ENCODE measurements at places on chromosomes 2 and 18.

DNA sequence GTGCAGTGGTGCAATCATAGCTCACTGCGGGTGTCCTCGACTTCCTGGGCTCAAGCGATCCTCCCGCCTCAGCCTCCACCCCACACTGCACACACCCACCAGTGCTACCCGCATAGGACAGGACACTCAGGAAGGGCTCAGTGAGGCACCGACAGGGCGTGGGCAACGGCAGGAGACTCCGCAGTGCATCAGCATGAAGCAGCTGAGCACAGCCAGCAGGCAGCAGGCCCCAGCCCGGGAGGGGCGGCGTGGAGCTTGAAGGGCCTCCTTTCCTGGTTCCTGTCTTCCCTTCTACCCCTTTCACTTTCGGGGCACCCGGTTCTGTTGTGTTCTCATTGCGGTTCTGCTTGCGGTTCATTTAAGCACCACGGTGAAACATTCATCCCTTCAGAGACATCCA, 89.8 kb downstream of the ZNF516 start:
- no peak for DNase-seq

GRCh38 chr2:204972606-204973336, 427.5 kb downstream of the PARD3B start:
- no peak for DNase-seq

GRCh38 chr2:141720476-141720875, 410.3 kb downstream of the LRP1B start:
- no peak for DNase-seq

DNA sequence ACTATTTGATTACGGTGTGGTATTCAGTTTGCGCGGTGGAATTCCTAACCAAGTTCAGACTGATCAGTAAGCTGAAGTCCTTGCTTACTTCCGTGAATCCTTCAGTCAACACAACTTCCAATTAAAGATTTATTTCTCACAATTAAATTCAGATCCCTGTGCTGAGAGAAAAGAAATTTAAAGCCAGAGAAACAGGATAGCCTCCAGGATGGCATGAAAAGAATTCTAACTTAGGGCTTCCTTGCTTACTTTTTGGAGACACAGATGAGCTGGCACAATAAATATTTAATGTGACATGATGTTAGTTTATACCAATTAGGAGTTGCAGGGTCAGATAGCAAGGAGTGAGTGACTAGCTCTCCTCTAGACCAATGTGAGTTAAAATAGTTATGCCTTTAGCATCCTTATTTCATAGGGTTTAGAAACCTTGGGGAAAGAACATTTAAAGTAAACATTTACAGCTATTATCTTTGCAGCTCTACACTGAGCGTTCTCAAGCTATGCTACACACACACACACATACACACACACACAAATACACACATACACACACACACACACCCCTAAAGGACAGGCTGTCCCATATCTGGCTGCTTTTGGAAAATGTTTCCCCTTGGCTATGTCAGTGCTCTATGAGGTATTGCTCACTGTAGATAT, 151.0 kb downstream of the TRIB2 start:
- DNase-seq: no peak

GRCh38 chr2:1708476-1709334, 35.6 kb downstream of the PXDN start:
- DNase-seq: no peak

DNA sequence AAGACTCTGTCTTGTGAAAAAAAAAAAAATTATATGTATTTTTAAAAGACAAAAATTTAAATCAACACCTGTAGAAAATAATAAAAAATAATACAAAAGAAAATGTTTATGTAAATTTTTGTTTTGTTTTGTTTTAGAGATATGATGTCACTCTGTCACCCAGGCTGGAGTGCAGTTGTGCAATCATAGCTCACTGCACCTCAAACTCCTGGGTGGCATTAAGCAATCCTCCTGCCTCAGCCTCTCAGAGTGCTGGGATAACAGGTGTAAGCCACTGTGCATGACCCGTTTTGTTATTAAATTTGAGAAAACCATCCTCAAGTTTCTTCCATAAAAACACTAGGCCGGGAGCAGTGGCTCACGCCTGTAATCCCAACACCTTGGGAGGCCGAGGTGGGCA, 56.2 kb upstream of the B3GNT7 start:
- no peak for DNase-seq

DNA sequence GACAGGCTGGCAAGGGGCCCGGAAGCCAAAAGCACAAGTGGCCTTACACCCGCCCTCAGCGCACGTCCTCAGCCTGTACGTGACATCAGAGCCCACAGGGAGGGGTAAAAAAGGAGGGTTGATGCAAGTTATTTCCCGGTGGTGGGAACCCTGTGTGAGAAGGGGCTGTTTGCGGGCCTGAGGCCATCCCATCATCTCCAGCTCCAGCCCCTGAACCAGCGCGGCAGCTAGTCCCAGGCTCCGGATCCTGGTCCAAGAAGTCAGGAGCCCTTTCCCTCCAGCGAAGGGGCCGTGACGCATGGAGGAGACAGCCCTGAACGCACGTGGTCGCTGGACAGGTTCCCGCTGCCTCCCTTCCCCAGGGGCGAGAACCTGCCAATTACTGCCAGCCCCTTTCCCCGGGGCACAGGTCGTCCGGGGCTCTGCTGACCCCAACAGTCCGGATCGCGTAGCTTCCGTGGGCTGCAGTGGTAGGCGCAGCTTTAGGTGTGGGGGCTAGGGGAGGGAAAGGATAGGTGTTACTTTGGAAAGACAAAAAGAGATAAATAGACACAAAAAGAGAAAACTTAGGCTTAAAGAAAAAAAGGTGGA, 1.3 kb upstream of the LRP2 start:
- peak; percentile 64 for DNase-seq

- DNase-seq: no peak
These were observed 63.0 kb downstream of the NPAS2 start for GRCh38 chr2:100882645-100883613.

DNA sequence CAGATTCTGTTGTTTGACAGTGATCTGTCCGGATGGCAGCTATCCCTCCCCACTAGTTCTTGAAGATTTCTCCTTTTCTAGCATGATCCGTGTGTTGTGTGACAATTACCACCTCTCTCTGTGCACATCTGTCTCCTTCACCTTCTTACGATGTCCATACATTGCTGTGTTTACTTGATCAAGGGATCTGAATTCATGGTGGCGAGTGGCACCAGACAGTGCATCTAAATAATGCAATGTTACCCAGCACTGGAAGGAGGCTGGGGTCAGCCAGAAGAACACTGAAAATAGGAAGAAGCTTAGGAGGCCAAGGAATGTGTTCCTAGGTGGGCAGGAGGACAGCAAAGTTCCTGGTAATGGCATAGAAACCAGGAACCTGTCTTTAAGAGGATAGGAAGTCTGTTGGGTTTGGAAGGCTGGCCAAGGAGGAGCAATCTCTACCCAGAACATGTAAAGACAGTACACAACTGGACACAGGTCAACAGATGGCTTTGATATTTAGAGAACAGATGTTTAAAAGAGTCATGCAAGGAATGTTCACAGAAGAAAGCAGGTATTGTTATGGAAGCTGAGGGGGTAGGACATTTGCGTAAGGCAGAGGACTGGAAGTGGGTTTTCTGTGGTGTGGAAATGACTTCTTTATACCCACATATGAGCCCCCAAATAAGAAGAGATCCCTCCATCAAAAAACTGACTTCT, 126.4 kb downstream of the HRH4 start:
- DNase-seq: no peak

DNA sequence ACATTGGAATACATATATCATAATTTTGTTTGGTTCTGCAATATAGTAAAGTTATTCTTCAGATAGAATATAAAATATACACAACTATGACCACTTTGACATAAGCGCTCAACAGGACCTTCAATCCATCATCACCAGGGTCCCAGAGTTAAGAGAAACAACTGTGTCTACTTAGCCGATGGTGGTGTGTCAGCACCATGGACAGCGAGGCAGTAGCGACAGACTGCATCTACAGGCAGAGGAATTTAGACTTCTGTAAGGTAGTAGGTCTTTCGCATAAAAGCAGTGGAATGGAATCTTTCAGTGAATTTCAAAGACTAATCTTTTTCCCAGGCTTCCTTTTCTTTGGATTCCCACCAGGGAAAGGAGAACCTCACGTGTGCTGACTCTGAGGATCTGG, 20.5 kb upstream of the LRPPRC start:
- DNase-seq: no peak

- no peak for DNase-seq
These were observed 600 bp downstream of the KATNAL2 start for GRCh38 chr18:46917803-46918600.

GRCh38 chr2:34734662-34735061, 1135.6 kb upstream of the FAM98A start:
- DNase-seq: no peak

- DNase-seq: no peak
These were observed 232.0 kb downstream of the SOCS6 start for GRCh38 chr18:70520867-70521266.

- DNase-seq: no peak
These were observed 292.3 kb upstream of the CHAC2 start for GRCh38 chr2:53475321-53475720.
